ENCODE measurements at places on chromosomes 6 and 20.

DNA sequence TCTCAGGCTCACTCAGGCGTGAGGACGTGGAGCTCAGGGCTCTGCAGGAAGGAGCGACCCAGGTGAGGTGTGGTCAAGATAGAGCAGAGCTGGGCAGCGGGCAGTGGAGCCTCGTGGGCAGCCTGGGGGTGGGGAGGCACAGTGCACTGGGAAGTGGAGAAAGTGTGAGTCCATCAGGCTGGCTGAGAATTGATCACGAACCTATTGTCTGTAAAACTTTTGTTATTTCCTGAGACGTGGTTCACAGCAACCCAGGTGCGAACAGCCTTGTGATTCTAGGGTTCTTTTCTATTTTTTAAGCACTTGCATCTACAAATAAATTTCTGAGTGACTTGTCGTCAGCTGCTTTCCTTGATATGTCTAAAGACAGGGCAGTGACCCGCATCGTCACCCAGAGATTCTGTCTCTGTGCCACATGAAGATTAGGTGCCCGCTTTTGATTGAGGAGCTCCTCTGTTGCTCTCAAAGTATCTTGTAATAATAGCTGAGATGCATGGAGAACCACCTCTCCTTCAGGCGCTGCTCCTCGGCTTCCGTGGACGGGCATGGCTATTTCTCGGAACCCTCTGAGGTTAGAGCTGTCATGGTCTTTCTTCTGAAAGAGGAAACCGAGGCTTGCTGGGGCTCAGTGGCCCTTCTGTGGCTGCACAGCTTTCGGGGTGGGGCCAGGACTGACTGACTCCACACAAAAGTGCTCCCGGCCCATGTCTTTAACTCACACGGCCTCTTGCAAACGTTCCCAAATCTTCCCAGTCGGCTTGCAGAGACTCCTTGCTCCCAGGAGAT is 662 bp upstream of the CCR6 start:
- DNase-seq, result no peak

DNA sequence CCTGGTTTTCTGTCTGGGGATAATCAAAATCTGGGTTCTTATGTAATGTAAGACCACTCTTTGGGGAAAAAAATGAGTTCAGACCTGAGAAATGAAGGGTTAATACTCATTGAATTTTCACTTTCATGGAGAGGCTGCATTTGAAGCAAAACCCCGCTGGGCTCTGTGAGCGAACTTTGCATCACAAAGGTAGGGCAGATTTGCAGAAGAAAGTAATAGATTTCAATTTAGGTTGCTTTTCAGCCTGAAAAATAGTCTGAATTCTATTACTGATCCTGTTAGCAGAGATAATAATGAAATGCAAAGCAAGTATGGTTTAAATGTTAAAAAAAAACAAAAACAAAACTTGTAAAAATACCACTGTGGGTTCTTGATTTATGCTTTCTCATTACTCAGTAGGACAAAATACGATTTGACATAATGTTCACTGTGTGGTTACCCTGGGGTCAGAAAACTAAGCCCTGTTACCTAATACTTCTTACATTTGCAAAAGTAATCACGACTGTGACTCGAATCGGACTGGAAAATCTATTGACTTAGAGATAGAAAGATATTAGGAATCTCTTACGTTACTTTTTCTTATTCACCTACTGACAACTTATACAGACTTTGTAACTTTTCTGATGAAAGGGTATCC is 72.2 kb downstream of the UST start:
- no peak for DNase-seq

- no peak for DNase-seq
These were observed 60.8 kb downstream of the CD40 start for GRCh38 chr20:46178891-46179290.

GRCh38 chr6:148128014-148128730 is 214.5 kb upstream of the SASH1 start:
- DNase-seq, result no peak

- DNase-seq, result no peak
These were observed 4.7 kb downstream of the ADRM1 start for GRCh38 chr20:62307226-62308101.

DNA sequence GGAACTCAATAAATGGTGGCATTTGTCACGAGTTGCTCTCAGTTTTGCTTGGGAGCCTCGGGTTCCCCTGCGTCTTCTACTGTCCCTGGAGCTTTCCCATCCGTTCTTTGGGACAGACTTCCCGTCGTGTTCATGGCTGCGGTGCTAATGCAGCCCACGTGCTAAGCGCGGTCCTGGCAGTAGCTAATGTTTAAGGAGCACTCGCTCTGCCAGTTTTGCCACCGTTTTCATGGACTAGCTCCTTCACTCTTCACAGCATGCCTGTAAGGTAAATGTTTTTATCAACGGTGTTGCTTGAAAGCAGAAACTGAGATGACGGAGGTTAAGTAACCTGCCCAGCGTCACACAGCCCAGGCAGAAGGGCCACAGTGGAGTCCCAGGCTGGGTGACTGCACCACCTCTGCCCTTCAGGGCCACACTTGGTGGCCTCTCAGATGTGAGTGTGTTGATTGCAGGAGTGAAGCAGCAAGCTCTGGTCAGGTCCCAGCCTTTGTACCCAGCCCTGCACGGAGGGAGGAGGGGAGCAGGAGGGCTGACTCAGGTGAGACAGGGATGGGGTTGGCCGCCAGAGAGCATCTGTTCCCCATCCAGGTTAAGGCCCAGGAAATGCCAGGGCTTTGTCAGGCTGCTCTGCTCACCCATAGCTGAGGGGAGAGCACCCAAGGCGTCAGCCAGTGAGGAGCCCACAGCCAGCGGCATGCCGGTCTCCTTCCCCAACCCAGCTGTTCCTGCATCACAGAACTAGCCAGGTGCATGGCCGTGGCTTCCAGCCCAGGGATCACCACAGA is 181.8 kb downstream of the ZMYND8 start:
- no peak for DNase-seq
